ENCODE measurements at places on chromosomes 2 and 18.
A peak's percentile ranks its signal among the peaks of the same experiment; 100 is the strongest.

GRCh38 chr2:98012561-98012991 lies 16.8 kb upstream of the TMEM131 start:
- peak; percentile 82 for DNase-seq

DNA sequence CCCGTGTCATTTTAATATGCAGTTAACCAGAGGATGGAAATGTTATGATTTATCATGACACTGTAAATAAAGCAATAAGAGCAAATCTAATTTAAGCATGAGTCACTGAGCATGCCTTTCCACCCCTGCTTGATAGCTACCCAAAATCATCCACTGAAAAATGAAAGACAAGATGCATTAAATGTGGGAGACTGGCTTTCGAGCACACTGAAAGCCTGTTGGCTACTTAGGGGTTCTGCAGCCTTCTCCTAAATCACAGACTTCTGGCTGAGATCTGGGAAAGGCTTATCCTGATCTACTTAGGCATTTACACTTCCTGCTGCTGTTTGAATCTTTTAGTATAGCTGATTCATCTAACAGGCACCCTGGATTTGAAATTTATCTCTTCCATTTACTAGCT lies 778.3 kb upstream of the CDH7 start:
- DNase-seq: no peak

- DNase-seq: no peak
Measured at GRCh38 chr18:65567372-65567771, 183.4 kb upstream of the CDH7 start.

GRCh38 chr2:188588235-188588634 lies 296.6 kb downstream of the GULP1 start:
- no peak for DNase-seq

GRCh38 chr2:172614932-172615331 lies 59.0 kb downstream of the PDK1 start:
- no peak for DNase-seq

DNA sequence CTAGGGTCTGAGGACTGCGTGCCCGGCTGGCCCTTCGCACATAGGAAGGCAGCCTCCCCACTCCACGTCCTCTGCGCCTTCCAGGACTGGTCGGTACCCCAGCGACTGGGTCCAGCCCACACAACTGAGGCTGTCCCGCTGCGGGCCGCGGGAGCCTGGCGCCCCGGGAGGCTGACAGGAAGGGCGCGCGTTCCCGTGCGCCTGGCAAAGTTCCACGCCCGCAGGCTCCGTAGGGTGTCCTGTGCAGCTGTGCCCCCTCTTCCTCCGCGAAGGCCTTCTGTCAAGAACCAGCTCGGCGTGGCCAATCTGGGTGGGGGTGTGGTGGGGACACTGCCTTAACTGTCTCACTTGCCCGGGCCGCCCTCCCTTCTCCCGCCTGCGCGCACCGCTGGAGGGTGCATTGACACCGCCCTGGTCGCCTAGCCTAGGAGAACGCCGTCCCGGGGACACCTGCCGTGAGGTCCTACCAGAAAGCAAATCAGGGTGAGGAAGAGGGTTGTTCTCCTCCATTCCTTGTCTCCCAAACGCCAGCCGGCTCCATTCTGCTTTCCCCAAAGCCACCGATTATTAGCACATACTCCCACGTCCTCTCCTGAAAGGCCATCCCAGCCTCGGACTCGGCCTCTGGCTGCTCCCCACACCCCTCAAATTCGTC lies 618 bp upstream of the LYPD1 start:
- no peak for DNase-seq

- DNase-seq: no peak
Measured at GRCh38 chr18:49169037-49169521, 218.3 kb upstream of the SMAD7 start.

GRCh38 chr2:214130114-214130513 lies 280.7 kb upstream of the VWC2L start:
- no peak for DNase-seq

- DNase-seq: no peak
Measured at GRCh38 chr18:58886431-58886830, 21.8 kb downstream of the ZNF532 start.

DNA sequence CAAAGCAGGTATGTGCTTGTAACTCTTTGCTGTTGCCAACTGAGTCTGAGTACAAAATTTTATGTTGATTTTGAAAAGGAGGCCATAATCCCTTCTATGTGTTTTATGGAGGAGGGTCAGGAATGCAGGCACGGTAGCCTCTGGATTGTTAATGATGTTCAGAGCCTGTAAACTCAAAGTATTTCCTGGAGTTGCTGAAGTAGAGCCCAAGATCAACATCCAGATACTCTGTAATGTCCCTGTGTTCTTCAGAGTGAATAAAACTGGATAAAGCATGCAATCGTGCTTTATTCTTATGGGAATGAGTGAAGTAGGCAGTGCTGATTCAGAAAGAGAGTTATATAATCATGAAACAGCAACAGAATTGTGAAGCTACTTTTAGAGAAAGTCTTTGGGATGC lies 61.8 kb upstream of the CHRNA1 start:
- DNase-seq: no peak

DNA sequence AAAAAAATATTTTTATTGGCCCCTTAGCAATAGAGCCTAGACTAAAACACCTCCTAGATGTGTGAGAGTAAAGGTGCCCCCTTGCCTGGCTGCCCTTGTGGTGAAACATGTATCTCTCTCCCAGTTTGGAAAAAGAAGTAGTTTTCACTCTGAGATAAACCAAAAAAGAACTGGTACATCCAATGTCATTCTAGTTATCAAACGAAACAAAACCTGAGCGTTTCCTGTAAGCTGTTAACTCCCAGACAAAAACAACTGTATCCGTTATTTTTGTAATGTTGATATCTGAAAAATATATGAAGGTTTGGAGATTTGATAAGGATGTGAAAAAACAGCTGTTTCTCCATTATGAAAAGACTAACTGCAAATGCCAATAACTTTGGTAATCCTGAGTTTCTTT lies 24.3 kb downstream of the HEATR5B start:
- DNase-seq: no peak

Data from stimulated activated naive B cell treated with anti-CD40 and anti-IgM and Interleukin-4, amounts not matched to agents 10 μg/mL and 1 μg/mL and 100 μg/mL, for 72 hours (primary cell).